ENCODE measurements at places on chromosomes 16 and 17.

DNA sequence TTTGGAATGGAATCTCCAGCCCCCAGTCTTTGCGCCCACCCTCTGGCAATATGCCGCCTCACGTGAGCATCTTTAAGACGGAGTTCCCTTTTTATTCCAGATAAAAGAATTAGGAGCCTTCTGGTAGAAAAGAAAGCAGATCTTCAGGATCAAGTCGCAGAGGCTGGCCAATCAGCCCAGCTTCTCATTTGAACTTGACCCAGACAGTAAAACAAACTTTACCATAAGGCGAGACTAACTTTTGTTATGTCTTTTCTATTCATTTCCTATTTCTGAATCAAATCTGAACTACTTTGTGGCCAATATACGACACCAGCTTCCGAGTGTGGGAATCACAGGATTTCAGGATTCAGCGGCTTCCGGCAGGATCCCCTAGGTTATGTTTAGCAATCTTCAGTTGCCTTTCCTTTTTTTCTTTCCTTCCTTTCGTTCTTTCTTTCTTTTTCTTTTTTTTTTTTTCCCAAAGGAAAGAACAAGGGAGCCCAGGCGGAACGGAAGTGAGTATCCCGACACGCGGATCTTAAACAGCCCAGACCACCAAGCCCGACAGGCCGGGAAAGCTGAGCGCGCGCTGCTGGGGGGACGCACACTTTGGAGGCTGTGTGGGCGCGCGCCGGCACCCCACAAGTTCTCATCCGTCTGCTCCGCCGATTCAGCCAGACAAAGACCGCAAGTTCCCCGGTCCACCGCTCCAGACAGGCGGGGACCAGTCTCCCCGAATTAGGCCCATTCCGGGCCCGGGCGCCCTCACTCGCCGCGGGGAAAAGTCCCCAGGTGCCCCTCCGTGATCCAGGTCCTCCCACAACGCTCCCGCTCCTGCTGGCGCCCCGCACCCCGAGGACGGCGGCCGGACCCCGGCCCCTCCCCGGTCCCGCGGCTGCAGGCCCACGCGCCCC, 633 bp downstream of the TBC1D16 start:
- DNase-seq = peak; percentile 8

GRCh38 chr17:57701124-57701523, 44.0 kb downstream of the CCDC182 start:
- no peak for DNase-seq

GRCh38 chr17:3502466-3502865, 26.7 kb downstream of the ASPA start:
- no peak for DNase-seq

GRCh38 chr16:47310792-47311211, 150.1 kb downstream of the ITFG1 start:
- no peak for DNase-seq

DNA sequence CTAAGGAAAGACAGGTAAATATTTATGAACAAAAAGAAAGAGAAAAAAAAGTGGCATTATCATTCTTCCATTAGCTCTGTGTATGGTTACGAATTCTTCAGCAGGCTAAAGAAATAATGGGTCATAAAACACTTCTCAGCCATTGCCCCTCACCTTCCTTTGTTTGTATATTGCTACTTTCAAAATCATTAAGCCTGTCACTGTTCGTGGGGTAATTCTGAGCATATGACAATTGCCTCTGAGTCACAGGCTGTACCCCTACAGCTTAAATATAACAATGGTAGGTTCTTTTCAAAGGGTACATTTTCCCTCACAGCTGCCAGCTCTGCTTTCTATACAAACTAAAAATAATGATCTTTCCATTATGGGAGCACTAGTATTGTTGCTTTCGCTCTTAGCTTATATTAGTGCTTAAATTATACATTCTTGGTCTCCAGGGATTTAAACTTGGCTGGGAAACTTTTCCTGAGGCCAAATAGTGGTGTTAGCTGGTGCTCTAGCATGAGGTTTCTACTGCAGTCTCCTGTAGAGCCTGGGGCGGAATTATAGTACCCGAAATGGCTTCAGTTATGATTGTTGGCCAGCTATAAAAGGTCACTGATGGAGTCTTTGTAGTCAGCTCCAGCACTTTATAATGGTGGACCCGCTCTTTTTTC, 74.7 kb upstream of the CDH11 start:
- DNase-seq = no peak

DNA sequence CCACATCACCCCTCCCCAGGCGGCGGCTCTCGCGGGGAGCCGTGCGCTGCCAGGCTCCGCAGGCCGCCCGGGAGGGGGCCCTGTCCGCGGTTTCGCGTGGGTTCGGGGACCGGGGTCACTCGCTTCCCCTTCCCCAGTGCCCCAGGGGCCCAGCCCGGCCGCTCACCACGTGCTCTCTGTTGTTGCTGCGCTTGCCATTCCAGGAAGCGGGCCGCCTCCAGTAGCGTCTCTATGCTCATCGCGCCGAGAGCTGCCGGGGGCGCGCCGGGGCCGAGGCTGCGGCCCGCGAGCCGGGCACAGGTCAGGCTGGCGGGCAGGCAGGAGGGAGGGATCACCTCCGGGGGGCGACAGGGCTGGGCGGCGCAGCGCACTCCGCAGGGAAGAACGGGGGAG, 390 bp downstream of the MNT start:
- DNase-seq = peak; percentile 33

- no peak for DNase-seq
These were observed 3.0 kb upstream of the ABCC1 start for GRCh38 chr16:15946257-15947044.

DNA sequence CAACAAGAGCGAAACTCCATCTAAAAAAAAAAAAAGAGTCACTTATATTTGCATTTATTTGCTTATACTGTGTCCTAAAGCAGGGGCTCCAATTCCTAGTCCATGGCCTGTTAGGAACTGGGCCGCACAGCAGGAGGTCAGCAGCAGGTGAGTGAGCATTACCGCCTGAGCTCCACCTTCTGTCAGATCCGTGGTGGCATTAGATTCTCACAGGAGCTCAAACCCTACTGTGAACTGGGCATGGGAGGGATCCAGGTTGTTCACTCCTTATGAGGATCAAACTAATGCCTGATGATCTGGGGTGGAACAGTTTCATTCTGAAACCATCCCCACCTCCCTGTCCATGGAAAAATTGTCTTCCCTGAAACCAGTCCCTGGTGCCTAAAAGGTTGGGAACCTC, 24.9 kb downstream of the ITGB3 start:
- DNase-seq = no peak

DNA sequence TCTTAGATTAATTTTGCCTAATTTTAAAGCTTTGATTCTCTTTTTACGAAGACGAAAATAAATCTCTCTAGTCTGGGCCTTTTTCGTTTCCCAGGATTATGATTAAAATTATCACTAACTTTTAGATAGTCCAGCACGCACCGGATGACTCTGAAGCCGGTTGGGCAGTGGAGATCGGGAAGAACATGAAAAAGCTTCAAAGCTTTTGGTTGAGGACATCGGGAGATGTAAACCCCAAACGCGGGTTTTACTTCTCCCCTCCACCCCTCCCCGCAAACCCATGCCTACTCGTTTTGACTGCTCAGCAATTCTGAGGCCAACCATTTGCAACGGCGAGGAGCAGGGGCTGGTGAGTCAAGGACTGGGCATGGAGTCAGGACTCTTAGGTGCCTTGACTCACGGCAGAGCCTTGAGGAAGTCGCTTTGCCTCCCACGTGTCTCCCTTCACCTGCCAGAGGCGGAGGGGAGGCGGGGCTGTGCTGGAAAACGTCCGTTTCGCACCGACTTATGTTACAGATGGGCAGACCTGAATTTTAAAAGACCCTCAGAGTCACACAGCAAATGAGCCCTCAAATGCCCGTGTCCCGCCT, 989 bp upstream of the DUSP14 start:
- DNase-seq = peak; percentile 47

DNA sequence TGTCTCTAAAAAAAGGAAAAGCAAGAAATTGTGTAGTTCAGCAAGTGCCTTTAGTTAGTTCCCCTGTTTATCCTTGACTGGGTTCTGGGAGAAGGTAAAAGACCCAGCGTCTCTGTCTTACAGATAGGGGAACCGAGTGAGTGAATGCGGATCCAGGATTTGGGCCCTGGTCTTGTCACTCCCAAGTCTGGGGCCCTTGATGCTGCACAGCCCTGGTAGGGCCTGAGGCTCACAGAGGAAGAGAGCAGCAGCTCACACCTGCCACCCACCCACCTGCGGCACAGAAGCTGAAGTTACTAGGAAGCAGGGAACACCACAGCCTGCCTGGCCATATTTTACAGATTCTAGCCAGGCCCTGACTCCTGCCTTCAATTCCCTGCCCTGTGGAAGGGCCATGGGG, 22.2 kb downstream of the LASP1 start:
- no peak for DNase-seq

GRCh38 chr17:57523926-57524632, 221.0 kb downstream of the CCDC182 start:
- no peak for DNase-seq

GRCh38 chr16:27801289-27801945, 251.5 kb downstream of the KATNIP start:
- DNase-seq = no peak

DNA sequence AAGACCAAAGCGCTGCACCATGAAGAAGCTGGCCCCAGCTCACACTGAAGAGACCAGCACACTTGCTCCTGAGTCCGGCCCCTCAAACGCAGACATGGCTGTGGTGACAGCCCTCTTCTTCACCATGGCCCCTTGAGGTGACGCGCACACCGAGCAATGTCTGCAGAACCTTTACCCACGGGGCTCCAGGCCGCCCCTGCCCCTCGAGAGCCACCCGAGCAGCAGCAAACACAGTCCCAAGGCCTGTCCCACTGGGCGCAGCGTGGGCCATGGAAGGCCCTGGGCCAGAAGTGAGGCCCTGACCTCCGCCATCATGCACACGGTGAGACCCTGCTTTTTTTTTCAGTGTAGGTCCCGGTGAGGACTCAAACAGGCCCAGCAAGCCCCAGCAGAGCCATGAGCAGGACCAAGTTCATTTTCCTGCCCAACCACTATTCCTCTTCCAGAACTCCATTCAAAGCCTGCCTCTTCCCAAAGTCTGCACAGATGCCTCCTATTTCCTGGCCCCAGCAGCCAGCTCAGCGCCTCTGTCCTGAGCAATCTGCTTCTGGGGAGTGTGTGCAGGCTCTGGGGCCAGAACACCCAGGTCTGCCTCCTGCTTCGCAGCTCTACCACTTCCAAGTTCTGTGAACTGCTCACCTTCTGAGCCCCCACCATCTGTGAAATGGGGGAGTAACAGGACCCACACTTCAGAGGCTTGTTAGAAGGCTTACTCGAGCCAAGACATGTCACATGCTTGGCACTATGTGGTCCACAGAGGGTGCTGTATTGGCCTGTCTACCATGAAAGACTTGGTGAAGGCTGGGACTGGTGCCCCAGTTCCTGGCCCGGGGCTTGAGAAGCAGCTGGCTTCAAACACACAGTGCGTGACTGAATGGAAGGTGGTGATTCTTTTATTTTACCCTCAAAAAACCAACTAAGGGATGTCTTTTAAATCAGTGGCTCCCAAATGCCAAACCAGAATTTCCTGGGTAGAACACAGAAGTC, 35.7 kb upstream of the GSG1L start:
- DNase-seq = no peak

GRCh38 chr16:46972429-46973206, 856 bp downstream of the DNAJA2 start:
- no peak for DNase-seq

GRCh38 chr16:48206594-48207242, 37.4 kb upstream of the LONP2 start:
- DNase-seq = no peak

DNA sequence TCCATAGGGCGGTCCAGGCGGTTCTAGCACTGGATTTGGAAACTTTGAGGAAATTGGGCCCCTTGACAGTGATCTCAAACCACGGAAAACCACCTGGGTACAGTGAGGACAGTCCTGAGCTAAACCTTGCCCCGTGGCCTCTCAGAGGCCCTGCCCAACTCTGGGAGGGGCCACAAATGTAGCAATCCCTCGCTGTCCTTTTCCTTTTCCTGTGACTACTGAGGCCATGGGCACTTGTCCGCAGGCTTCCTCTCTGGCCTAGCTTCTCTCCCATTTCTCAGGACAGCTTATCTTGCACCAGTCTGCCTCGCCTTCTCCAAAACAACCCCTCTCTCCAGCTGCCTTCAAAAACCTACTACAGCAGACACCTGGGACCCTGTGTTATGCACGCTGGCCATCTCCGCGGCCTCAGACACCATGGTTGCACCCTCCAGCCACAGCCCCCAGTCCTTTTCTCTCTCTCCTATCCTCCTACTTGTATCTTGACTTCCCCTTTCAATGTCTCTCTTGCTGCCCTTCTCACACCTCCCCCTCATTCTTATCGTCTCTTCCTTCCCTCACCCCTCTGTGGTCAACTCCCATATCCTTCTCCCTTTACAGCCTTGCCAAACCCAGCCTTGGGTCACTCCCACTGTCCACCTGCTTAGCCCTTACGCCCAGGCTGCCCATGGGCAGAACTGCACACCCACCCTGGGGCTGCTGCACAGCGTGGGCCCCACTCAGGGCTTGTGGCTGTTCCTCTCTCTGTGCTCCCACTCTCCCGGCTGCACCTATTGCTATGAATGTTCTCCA, 7.6 kb downstream of the SCPEP1 start:
- DNase-seq = no peak

DNA sequence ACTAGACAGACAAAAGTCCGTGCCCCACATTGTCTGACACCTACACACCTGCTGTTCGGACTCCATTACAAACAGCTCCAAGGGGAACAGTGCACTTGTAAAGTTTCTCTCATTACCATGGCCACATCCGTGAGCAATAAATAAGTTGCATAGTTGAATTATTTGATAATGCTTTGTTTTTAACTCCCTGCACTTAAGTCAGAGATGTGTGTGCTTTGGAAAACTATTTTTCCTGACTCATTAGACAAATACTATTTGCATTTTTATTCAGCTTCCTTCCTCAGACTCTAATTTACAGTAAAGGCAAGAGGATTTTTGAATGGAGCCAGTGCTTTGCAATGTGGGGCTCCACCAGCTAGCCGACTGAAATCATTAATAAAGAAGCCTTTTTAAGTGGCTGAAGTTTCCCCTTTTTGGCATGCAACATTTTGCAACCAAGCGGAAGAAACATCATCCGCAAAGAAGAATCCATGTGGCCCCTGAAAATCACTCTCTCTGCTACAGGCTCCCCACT, 6.5 kb upstream of the CCL2 start:
- DNase-seq = no peak

DNA sequence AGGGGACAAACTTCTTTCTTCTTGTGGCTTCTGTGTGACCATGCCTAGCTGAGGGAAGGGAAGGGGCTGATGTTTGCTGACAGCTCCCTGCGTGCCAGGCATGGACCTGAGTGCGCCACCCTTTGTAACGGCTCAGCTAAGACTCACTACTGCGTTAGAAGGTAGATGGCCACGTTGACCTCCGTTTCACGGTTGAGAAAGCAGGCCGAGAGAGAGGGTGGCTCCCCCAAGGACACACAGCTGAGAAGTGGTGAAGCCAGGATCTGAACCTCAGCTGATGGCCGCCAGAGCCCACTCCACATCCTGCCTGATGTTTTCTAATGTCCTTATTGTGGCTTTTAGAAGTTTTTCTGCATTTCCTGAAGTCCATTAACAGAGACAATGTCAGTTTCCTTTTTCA, 45.1 kb downstream of the RGS9 start:
- DNase-seq = no peak

- no peak for DNase-seq
These were observed 5.4 kb downstream of the LRRC75A start for GRCh38 chr17:16486373-16487250.

GRCh38 chr17:44170499-44171201, at the start of gene ASB16:
ASB16 (plus strand) TSS chr17:44170704; CDS start chr17:44170790, 86 bp downstream.
- DNase-seq = no peak

GRCh38 chr17:61460796-61461585, 8.8 kb downstream of the TBX4 start:
- no peak for DNase-seq

GRCh38 chr17:5033352-5034015, 1.7 kb downstream of the SLC52A1 start:
- no peak for DNase-seq
